Upper lobe of right lung (tissue), 1 donor: ENCODE measurements at places on chromosomes 13 and 19.
A peak's percentile ranks its signal among the peaks of the same experiment; 100 is the strongest.

DNA sequence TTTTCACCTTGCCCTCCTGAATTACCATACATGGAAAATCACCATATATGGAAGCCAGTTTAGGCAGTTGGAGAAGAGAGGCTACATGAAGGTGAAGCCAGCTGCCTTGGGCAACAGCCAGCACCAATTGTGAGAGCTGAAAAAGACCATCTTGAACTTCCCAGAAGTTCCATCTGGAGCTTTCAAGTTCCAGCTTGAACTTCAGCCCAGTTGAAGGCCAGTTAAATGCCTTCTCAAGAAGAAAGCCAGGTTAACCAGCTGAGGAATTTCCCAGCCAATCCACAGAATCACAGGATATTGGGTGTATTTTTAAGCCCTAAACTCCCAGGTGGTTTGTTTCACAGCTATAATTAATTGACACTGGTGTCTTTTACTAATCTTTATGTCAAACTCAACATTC is 713.6 kb upstream of the MIR17HG start:
- DNase-seq: no peak

- DNase-seq: no peak
These were observed 41.1 kb downstream of the CEACAM1 start for GRCh38 chr19:42487032-42487797.

DNA sequence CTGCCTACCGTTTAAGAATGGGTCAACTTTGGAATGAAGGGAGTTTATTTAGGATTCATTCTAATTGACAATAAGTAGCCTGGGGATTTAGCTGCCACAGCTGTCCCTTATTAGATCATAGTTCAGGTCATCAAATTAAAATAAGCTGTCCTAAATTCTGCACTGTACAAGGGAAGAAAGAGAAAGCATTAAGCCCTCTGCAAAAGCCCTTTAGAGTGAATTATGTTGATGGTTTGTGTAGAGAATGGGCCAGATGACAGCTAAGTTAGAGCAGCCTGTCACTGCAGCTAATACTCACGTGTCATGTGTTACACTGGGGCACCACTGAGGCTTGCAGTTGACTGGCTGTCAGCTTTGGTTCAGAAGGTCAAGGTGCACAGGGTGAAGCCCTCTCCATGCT is 737.1 kb upstream of the SLC10A2 start:
- DNase-seq: no peak

- no peak for DNase-seq
These were observed 4.4 kb upstream of the EID2 start for GRCh38 chr19:39544226-39544903.

GRCh38 chr13:27424246-27425157 is at the start of gene GTF3A:
Gene GTF3A, plus strand, starts transcription at chr13:27424619.
- DNase-seq: peak; percentile 93
